Neural progenitor cell (in vitro differentiated cells): ENCODE measurements at places on chromosomes 16 and 17. TPM values are rescaled to one million over a fixed set of nuclear protein-coding genes. Genes with fewer than 3 reads are reported as not detected.

Gene KRTAP4-5
- total RNA-seq: not detected in 2 replicates

Gene DNAH2
- 0.09 and 0.28 TPM in 2 replicates for total RNA-seq

Gene ZG16B
- not detected in 2 replicates for total RNA-seq

Gene ODAD4
- total RNA-seq: 4.1 and 4.6 TPM in 2 replicates

Gene NECAB2
- 12.6 and 18.9 TPM in 2 replicates for total RNA-seq

Gene TOM1L1
- 83.8 and 107 TPM in 2 replicates for total RNA-seq

Gene CRYBA1
- 0.84 and 1.0 TPM in 2 replicates for total RNA-seq

Gene HSD17B1
- 2.2 and 2.6 TPM in 2 replicates for total RNA-seq

Gene CCL5
- total RNA-seq: not detected in 2 replicates

Gene STUB1
- 27.0 and 79.5 TPM in 2 replicates for total RNA-seq

Gene DCXR
- total RNA-seq: 36.5 and 64.9 TPM in 2 replicates

Gene ITGB3
- total RNA-seq: 0.47 TPM in 1 of 2 replicates, not detected in the other

Gene NUP88
- total RNA-seq: 117 and 135 TPM in 2 replicates

Gene PPP1R27
- 0.12 TPM in 1 of 2 replicates, not detected in the other for total RNA-seq

Gene CD68
- total RNA-seq: 0.95 TPM in 1 of 2 replicates, not detected in the other

Gene MT1A
- not detected in 2 replicates for total RNA-seq

Gene OR4D1
- 0.13 and 0.37 TPM in 2 replicates for total RNA-seq

Gene PPM1E
- total RNA-seq: 13.2 and 18.8 TPM in 2 replicates

Gene GLIS2
- 0.15 and 1.3 TPM in 2 replicates for total RNA-seq

Gene CFAP97D1
- not detected in 2 replicates for total RNA-seq

Gene ZFPM1
- total RNA-seq: 0.36 and 0.96 TPM in 2 replicates

Gene PHOSPHO1
- 0.06 TPM in 1 of 2 replicates, not detected in the other for total RNA-seq

Gene TNK1
- total RNA-seq: 1.8 and 4.0 TPM in 2 replicates

Gene HIC1
- total RNA-seq: 0.62 TPM in 1 of 2 replicates, not detected in the other

Gene ZNF768
- 15.5 and 49.9 TPM in 2 replicates for total RNA-seq

Gene GRB7
- 6.0 and 8.0 TPM in 2 replicates for total RNA-seq

Gene KRT23
- 0.60 TPM in 1 of 2 replicates, not detected in the other for total RNA-seq

Gene GAN
- total RNA-seq: 22.0 and 25.5 TPM in 2 replicates

Gene USP22
- total RNA-seq: 192 and 244 TPM in 2 replicates

Gene SLC16A11
- not detected in 2 replicates for total RNA-seq

Gene CAPNS2
- 0.24 TPM in 1 of 2 replicates, not detected in the other for total RNA-seq

Gene MAPT
- 1.4 and 2.4 TPM in 2 replicates for total RNA-seq

Gene KCNG4
- not detected in 2 replicates for total RNA-seq

Gene CSH2
- total RNA-seq: not detected in 2 replicates

Gene HCRT
- not detected in 2 replicates for total RNA-seq

Gene KRT32
- total RNA-seq: not detected in 2 replicates

Gene CORO1A
- total RNA-seq: 9.4 and 10.6 TPM in 2 replicates

Gene TBC1D3E
- total RNA-seq: not detected in 2 replicates

Gene SLC5A10
- total RNA-seq: not detected in 2 replicates

Gene SPN
- 0.02 and 0.25 TPM in 2 replicates for total RNA-seq
